ENCODE measurements at places on chromosomes 13 and 19.

DNA sequence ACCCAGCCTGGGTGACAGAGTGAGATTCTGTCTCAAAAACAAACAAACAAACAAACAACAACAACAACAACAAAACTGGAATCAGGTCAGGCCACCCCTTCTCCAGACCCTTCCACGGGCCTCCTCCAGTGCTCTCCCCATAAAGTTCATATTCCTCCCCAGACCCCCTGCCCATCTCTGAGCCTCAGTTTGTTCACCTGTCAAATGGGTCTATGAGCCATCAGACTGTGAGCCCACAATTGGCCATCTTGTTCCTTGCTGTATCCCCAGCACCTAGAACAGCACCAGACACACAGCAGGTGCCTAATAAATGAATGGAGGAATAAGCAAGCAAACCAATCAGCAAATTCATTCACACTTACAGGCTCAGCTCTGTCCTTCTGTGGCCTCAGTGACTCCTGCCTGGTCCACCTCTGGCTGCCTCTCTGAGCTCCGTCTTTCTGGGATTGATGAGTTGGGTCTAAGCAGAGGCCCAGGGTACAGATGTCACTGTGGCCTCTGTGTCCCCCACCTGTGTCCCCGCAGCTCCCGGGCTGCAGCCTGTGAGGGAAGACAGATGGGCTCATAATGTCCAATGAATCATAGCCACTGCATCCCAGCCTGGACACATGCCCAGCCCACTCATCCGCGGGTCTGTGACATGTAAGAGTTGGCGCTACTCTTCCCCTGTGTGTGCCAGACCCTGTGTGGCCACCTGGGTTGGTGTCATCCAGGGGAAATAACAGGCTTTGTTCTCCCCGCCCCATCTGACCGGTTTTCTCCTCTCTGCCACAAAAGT lies 19.6 kb upstream of the PTPRS start:
- DNase-seq, result no peak

DNA sequence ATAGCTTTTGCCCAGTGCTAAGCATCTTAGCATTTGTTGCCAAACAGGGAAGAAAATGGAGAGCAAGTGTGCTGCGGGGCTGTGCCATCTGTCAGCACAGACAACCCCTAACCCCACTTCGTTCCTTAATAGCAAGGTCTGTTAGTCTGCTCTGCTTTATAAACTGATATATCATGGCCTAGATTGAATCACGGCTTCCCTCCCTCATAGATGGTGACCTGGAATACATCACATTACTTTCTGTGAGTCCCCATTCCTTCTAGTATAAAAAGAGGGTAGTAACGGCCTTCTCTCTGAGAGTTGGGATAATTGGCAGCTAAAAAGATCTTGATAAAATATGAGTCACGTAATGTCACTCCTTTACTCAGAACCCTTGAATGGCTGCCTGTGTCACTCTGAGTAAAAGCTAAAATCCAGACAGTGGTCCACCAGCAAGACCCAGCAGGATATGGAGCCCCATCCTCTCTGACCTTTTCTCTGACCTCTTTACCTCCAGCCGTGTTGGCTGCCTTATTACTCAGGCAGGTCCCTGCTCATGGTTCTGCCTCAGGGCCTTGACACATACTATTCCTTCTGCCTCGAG lies 151.7 kb downstream of the DLEU7 start:
- DNase-seq, result no peak

GRCh38 chr19:28501976-28502375 lies 711.0 kb downstream of the UQCRFS1 start:
- no peak for DNase-seq

GRCh38 chr13:67238277-67238859 lies 8.2 kb upstream of the PCDH9 start:
- DNase-seq, result no peak

DNA sequence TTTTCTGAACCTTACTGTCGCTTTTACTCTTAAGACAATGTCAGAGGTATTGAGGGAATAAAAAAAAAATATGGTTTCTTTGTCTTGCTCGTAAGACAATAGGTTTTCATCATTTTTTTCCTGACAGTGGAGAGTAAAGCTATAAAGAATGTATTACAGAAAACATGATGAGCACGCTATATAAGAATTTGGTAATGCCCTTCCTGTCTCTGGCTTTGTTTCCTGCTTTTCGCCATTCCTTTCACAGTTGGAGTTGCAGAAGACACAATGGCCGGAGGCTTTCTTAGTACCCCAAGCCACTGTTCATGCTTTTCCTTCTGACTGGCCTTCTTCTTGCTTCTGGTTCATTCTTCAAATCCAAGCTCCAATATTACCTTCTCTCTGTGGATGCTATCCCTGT lies 101.0 kb upstream of the DACH1 start:
- no peak for DNase-seq

DNA sequence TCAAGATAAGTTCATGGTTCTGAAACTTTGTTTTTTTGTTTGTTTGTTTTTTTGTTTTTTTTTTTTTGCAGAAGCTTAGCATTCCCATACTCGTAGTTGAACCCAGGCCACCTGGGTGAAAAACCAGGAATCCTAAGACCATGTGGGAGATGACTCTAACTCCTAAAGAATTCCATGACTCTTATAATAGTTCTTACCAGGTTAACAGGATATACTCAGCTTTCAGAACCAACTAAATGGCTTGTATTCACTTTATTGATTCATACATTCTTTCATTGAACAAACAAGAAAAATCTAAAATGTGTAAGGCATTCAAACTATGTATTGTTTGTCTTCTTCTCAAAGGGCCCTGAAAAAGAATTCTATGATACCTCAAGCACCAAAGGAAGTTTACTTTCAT lies 40.5 kb upstream of the KLF5 start:
- no peak for DNase-seq

- no peak for DNase-seq
These were observed at the start of gene SBSN for GRCh38 chr19:35528218-35529038. Gene SBSN (minus strand): TSS chr19:35528311. CDS start chr19:35528281, 30 bp downstream.

DNA sequence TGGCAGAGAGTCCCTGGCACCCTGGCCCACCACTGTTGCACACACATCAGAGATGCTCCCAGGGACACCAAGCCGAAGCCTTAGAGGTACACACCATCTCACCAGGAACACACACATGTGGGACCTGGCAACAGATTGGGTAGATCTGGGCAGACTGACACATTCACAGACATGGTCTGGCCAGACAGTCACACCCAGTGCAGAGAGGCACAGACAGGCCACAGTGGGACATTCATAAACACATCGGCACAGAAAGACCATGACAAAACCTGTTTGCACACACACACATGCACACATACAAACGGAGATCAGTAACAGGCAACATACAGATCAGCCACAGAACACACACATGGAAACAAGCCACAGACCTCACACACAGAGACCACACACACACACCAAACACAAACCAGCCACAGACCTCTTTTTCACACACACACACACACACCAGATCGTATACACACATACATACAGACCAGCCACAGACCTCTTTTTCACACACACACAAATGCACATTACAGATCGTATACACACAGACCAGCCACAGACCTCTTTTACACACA lies 6.3 kb upstream of the JUNB start:
- no peak for DNase-seq

DNA sequence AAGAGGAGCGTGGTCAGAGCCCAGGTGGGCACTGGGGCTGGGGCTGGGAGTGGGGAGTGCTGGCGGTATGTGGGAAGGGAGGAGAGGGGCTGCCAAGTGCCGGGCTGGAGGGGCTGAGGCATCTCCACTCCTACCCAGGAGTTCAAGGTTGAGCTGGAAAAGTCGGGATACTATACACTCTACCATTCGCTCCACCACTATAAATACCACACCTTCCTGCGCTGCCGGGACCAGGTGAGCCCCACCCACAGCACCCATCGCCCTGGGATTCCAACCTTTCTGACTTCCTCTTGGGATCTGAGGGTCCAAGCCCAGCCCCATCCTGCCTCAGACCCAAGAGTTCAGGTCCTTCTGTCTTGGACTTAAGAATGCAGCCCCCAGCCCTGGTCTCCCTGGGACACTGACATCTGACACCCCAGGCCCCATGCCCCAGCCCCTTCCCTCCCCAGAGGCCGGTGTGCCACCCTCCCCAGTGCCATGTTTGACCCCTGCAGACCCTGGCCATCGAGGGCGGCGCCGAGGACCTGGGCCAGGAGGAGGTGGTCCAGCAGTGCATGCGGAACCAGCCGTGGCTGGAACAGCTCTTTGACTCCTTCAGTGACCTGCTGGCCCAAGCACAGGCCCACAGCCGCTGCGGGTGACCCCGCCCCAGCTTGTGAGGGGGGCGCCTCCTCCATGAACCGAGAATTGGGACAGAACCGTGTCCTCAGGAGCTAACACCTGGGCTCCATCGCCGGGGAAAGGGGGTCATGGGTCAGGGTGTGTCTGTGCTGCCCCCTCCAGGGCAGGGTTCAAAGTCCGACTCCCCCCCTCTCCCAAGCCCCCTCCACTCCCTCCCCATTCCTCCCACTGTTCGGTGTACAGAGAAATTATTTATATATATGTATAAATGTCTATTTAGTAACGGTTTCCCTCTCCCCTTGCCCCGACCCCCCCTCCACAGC lies 14.7 kb downstream of the RRAS start:
- DNase-seq, result no peak

DNA sequence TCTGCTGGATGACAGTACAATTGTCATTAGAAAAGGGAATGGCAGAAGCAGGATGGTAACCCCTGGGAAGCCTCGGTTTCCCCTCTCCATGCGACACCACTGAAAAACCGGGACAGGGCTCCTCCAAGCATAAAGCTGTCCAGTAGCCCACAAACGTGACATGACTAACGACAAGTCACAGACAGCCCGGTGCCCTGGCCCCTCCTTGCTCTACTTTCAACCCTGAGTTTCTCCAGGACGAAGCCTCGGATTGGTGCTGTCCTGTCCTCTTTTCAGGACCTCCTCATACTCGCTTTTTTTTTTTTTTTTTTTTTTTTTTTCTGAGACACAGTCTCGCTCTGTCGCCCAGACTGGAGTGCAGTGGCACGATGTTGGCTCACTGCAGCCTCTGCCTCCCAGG lies 16.3 kb downstream of the DPP9 start:
- DNase-seq, result no peak

Data from activated CD4-positive, CD25-positive, alpha-beta regulatory T cell treated with anti-CD3 and anti-CD28 coated beads, Interleukin-2, amount 50 U/mL, for 72 hours (primary cell).